ENCODE measurements at places on chromosomes 16 and 17.

DNA sequence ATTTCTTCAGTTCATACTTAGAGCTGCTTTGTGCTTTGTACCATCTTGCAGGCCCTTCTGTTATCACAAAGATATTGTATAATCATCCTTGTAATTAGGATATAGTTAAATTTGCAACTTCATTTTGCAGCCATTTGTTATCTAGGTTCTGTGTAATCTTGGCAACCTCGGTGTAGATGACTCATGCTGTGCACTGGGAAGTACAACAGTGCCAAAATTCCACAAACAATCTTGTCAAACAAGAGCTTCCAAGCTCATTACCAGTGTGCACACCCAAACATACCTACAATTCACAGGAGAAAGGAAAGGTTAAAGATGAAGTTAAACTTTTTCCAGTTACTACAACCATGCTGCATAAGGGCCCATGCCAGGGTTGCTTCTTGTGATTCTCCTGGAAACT lies 1231.8 kb downstream of the CDH11 start:
- DNase-seq: no peak

- DNase-seq: no peak
Measured at GRCh38 chr17:78933025-78933958, 8.1 kb upstream of the TIMP2 start.

DNA sequence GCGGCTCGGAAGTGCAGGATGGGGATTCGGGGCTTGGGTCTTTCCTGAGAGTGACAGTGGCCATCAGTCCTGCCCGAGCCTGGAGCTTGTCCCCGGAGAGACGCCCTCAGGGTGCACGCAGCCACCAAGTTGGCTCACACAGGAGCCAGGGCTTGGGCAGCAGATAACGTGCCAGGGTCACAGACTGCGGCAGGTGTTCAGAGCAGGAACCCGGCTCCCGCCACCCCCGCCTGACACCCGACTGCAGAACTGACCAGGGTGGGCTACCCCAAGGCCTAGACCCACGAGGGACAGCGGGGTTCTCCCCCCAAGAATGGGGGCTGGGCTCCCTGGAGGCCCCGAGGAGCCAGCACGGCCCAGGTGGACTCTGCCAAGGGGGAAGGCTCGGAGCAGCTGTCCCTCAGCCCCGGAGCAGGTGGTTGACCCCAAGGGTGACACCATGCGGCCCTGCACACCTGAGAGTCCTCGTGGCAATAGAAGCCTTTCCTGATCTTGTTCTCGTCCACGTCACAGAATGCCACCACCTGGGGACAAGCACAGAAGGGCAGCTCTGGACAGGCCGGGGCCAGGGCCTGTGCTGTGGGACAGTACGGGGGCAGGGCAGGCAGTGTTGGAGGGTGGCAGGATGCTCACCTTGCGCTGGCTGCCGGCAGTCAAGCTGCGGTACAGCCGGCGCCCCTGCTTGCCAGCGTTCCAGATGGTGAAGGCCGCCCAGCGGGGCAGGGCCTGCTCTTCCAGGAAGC lies 117.1 kb upstream of the ZNF750 start:
- no peak for DNase-seq

GRCh38 chr16:4790871-4791270 lies 2.7 kb upstream of the SEPTIN12 start:
- DNase-seq: no peak

GRCh38 chr16:47158992-47159391 lies 15.2 kb upstream of the NETO2 start:
- no peak for DNase-seq

DNA sequence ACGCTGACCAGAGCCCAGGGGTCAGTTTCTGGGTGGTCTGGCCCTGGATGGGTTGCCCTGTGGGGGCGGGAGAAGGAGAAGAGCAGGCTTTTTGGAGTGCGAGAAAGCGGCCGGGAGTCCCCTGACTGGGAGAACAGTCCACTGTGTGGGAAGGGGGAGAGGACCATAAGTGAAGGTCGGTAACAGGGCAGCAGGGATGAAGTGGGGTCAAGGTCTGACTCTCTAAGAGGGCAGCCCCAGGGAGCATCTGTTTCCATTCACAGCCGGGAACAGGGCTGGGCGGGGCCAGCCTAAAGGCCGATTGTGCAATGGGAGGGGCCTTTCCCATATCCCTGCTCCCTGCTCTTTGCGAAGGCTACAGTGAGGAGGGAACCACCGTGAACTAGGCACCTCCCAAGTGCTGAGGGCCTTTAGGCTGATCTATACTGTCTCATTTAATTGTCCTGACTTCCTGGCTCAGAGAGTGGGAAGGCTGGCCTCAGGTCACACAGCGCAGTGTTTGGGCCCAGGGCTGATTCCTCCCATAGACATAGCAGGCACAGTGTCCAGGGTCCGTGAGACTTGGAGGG lies 10.4 kb upstream of the WFDC1 start:
- no peak for DNase-seq

GRCh38 chr17:44379887-44380286 lies 9.6 kb downstream of the ITGA2B start:
- no peak for DNase-seq

GRCh38 chr16:6961704-6962103 lies 370.9 kb upstream of the RBFOX1 start:
- DNase-seq: no peak

DNA sequence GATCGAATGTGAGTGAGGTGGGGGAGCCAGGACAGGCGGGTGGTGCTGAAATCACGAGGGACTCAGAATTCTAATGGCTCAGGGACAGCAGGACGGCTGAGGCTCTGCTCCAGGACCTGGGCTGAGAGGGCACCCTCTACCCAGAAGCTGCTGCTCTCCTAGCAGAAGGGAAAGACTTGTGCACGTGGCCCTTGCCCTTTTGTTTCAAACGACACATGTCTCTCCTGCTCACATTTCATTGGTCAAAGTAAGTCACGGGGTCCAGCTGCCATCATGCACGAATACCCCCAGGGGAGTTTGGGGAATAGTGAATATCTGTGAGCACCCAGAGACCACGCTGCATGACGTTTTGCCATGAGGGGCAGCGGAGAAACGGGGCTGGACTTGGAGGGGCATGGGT lies 73.2 kb downstream of the RTN4RL1 start:
- DNase-seq: no peak

- no peak for DNase-seq
Measured at GRCh38 chr17:35786941-35787432, 8.5 kb downstream of the MMP28 start.

DNA sequence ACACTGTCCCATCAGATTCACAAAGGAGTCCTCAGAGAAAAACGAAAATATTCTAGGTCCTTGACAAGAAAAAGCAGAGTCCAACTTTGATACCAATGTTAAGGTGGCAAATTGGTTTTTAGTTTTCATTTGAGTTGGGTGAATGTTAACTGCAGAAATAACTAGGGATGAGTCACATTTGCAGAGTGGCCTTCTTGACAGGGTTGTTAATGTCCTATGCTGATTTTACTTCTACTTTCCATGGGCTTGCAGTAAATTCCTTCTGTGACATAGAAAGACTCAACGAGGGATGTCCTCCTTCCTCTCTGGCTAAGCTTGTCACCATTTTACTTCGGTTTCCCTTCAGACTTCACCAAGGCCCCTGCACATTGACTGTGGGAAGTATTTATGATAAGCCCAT lies 47.2 kb upstream of the ICAM2 start:
- DNase-seq: no peak

- DNase-seq: no peak
Measured at GRCh38 chr16:11625769-11626168, 39.0 kb upstream of the LITAF start.

DNA sequence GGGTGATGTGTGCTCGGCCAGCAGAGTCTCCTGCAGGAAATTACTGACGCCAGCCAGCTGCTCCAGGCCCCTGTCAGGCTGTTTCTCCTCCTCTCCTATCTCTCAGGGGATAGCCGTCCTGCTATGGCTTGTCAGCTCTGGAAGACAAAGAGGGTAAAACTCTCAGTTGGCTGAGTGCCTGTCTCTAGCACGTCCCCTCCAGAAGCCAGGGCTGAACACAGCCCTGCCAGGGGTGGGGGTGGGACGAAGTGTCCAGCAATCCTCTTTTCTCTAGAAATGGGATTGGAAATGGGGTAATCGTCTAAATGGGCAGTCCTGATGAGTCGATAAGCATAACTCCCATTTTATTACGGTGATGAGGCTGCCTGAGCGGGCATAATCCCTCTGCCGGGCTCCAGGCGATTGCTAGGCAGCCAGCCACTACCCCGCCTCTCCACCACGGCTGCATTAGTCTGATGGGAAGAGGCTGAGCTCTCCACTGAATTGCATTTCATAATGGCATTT lies 89.1 kb upstream of the GNAO1 start:
- no peak for DNase-seq

DNA sequence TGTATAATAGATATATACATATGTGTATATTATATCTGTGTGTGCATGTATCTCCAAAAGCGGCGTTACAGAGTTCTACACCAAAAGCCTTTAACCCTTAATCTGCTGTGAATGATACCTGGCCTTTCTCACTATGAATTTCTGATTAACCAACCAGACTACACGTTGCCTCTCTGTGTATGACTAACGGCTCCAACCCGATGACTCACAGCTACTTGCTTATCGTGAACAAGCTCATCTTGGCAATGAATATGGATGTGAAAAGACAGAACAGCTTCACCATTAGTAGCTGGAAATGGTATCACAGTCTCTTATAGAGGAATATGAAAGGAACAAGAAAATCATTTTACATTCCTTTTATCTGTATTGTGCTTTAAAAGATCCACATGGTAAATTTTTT lies 23.8 kb upstream of the ARHGAP44 start:
- no peak for DNase-seq

DNA sequence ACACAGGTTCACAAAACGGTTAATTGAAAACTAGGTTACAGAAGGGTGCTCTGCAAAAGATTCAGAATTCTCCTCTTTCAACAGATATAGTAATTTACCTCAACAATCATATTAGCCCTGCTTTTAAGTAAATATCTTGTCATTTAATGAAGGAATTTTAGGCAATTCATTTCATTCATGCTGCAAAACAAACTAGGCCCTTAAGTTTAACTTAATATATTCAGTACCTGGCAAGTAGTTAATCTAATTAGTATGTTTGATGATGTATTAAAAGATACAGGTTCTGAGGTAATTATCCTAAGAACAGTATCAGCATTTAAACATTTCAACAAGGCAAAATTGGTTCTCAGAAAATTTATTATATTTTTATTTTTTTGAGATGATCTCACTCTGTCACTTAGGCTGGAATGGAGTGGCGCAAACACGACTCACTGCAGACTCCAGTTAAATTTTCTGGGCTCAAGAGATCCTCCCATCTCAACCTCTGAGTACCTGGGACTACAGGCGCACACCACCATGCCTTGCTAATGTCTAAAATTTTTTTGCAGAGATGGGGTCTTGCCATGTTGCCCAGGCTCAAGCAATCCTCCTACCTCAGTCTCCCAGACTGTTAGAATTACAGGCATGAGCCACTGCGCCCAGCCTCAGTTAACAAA lies 44.9 kb downstream of the SMURF2 start:
- no peak for DNase-seq

DNA sequence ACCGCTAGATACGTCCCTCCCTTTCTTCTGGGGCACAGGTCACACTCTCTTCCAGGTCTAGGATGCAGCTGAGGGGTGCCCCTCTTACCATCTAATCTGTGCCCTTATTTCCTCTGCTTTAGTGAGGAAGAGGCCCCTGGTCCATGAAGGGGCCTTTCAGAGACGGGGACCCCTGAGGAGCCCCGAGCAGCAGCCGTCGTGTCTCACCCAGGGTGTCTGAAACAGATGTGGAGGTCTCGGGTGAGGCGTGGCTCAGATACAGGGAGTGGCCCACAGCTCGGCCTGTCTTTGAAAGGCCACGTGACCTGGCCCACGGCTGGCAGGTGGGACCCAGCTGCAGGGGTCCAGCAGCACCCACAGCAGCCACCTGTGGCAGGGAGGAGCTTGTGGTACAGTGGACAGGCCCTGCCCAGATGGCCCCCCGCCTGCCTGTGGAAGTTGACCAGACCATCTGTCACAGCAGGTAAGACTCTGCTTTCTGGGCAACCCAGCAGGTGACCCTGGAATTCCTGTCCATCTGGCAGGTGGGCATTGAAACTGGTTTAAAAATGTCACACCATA lies 15.6 kb downstream of the SCGB1C2 start:
- DNase-seq: no peak

- peak; percentile 80 for DNase-seq
Measured at GRCh38 chr17:40818733-40819527, 3.5 kb downstream of the KRT10 start.

DNA sequence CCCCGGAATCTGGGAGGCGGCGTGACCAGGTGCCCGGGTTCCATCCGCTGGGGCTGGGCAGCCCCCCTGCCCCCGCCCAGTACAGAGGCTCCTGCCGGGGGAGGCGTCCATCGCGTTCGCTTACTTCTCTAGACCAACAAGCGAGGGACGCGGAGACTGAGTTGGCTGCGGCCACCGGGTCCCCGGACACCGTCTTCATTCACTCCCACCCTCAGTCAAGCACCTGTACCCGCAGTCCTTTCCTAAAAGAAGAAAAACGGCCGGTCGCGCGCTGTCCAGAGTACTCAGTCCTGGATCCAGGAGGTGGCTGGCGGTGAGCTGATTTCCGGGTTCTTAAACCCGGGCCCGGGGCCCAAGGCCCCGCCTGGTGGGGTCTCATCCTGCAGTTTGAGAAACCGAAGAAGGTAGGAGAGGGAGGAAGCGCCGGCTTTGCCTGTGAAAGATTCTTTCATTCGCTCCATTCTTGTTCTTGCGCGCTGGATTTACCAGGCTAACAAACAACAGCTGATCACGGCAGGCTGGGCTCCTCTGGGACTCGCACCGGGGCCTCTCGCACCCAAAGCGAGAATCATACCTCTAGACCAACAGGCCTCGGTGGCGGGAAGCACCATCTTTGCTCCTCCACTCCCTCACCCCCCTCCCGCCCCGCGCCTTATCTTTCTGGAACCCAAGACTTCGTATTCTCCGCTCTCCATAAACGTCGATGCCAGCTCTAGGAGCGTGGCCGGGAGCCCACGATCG lies 17.4 kb upstream of the OR1F1 start:
- no peak for DNase-seq

DNA sequence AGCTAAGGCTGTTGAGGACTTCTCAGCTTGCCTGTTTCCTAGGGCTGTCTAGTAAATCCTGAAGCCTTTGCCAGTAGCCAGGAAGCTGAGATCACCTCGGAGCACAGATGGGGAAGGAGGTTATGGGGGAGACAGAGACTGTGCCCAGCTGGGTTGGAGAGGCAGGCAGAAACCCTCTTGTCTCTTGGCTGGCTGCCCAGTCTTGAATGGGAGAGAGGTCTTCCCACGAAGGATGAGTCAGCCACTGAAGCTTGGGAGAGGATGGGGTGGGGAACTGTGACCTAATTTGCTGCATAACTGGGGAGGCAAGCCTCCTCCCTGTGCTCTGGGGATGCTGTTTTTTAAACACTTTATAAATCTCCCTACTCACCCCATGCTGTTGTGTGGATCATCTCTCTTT lies 69.8 kb downstream of the SHISA9 start:
- peak; percentile 11 for DNase-seq

All from hematopoietic multipotent progenitor cell treated with erythropoietin and hydrocortisone succinate and interleukin-3 and kit ligand, for 8 days (in vitro differentiated cells).